ENCODE measurements at places on chromosomes 13 and 19. TPM values are rescaled to one million over a fixed set of nuclear protein-coding genes. Genes with fewer than 3 reads are reported as not detected.
A peak's percentile ranks its signal among the peaks of the same experiment; 100 is the strongest.

- no peak for DNase-seq
- no peaks in the 10 kb centered on the region for H3K27me3 ChIP-seq
- H3K36me3 ChIP-seq, result no peaks in the 10 kb centered on the region
- no peak overlapping the region for H3K27ac ChIP-seq
- no peak overlapping the region for H3K4me3 ChIP-seq
- no peaks in the 10 kb centered on the region for H3K4me1 ChIP-seq
These were observed 156.5 kb downstream of the KCNRG start for GRCh38 chr13:50171590-50172282.

GRCh38 chr13:83666141-83666540 is 216.1 kb downstream of the SLITRK1 start:
- H3K36me3 ChIP-seq, result no peaks in the 10 kb centered on the region
- no peaks in the 10 kb centered on the region for H3K4me1 ChIP-seq
- no peak for DNase-seq
- no peaks in the 10 kb centered on the region for H3K27me3 ChIP-seq
- no peak overlapping the region for H3K4me3 ChIP-seq

DNA sequence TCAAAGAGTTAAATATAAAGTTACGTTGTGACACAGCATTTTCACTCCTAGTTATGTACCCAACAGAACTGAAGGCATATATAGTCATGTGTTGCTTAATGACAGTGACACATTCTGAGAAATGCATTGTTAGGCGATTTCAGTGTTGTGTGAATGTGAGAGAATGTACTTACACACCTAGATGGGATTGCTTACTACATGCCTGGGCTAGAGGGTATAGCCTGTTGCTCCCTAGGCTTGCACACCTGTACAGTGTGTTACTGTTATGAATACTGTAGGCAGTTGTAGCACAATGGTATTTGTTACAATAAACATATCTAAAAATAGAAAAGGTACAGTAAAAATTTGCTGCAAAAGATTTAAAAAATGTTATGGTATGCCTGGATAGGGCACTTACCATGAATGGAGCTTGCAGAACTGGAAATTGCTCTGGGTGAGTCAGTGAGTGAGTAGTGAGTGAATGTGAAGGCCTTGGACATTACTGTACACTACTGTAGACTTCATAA is 89.2 kb downstream of the DHRS12 start:
- H3K4me3 ChIP-seq, result no peak overlapping the region
- no peaks in the 10 kb centered on the region for H3K27me3 ChIP-seq
- H3K36me3 ChIP-seq, result no peaks in the 10 kb centered on the region
- no peaks in the 10 kb centered on the region for H3K4me1 ChIP-seq
- no peak for DNase-seq

GRCh38 chr19:7072541-7072940 is 3.0 kb downstream of the ZNF557 start:
- DNase-seq, result no peak
- no peak overlapping the region for H3K27ac ChIP-seq
- peaks cover 55% of the 10 kb centered on the region for H3K36me3 ChIP-seq
- H3K4me3 ChIP-seq, result no peak overlapping the region
- H3K4me1 ChIP-seq, result peaks cover 4% of the 10 kb centered on the region

GRCh38 chr19:6358003-6358402 is 3.3 kb upstream of the CLPP start:
- peaks cover 10% of the 10 kb centered on the region for H3K4me1 ChIP-seq
- no peak for DNase-seq
- no peak overlapping the region for H3K27ac ChIP-seq
- no peaks in the 10 kb centered on the region for H3K27me3 ChIP-seq
- no peaks in the 10 kb centered on the region for H3K36me3 ChIP-seq

DNA sequence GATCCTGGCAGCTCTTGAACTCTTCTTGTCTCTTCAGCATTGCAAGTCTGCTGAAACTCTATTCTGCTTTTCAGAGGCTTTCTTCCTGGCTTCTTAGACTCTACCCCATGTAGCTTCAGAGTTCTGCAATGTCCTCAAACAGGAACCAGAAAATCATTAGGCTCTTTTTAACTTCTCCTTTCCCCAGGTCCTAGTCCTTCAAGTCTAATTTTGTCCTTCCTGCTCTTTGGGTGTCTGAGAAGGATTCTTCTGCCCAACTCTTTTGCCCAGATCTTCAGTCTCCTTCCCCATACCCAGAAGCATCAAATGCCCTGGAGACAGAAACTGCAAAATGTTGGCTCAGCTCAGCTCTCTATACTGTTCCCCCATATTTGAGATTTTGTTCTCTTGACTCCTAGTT is 50.0 kb upstream of the CALM3 start:
- no peak overlapping the region for H3K27ac ChIP-seq
- no peaks in the 10 kb centered on the region for H3K4me1 ChIP-seq
- H3K4me3 ChIP-seq, result no peak overlapping the region
- H3K36me3 ChIP-seq, result no peaks in the 10 kb centered on the region
- DNase-seq, result no peak

DNA sequence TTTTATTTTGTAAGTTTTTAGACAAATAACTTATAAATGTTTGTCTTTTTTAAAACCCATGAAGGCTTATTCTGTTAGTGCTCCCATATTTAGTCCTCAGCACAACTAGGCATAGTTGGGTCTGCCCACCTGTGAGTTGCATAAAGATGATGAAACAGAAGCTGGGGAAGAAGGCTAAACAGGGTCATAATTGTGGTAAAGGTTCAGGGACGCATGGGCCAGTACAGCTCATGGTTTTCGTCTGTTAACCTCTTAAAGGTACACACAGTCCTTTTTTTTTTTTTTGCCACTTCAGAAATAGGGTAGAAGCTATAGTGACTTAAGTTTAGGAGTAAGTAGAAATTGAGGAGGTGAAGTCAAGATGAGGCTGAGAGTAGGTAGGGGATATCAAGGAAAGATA is 58.3 kb downstream of the TM9SF2 start:
- no peaks in the 10 kb centered on the region for H3K4me1 ChIP-seq
- no peaks in the 10 kb centered on the region for H3K27me3 ChIP-seq
- H3K36me3 ChIP-seq, result peaks cover 12% of the 10 kb centered on the region
- H3K27ac ChIP-seq, result no peak overlapping the region
- no peak overlapping the region for H3K4me3 ChIP-seq

GRCh38 chr19:31071136-31071855 is 277.9 kb downstream of the TSHZ3 start:
- H3K27ac ChIP-seq, result no peak overlapping the region
- no peak overlapping the region for H3K4me3 ChIP-seq
- no peak for DNase-seq
- H3K36me3 ChIP-seq, result no peaks in the 10 kb centered on the region
- H3K27me3 ChIP-seq, result no peaks in the 10 kb centered on the region
- no peaks in the 10 kb centered on the region for H3K4me1 ChIP-seq

- no peaks in the 10 kb centered on the region for H3K27me3 ChIP-seq
- no peak overlapping the region for H3K4me3 ChIP-seq
- peaks cover 21% of the 10 kb centered on the region for H3K4me1 ChIP-seq
- H3K36me3 ChIP-seq, result no peaks in the 10 kb centered on the region
- no peak overlapping the region for H3K27ac ChIP-seq
These were observed 327.9 kb downstream of the GPC6 start for GRCh38 chr13:93554514-93554913.

GRCh38 chr13:30289533-30289932 is 17.8 kb downstream of the KATNAL1 start:
- peaks cover 16% of the 10 kb centered on the region for H3K4me1 ChIP-seq
- H3K27ac ChIP-seq, result no peak overlapping the region
- no peaks in the 10 kb centered on the region for H3K36me3 ChIP-seq
- H3K4me3 ChIP-seq, result no peak overlapping the region

- H3K27ac ChIP-seq, result peak overlapping the region; percentile 68
- H3K36me3 ChIP-seq, result no peaks in the 10 kb centered on the region
- peak overlapping the region; percentile 91 for H3K4me3 ChIP-seq
- peaks cover 11% of the 10 kb centered on the region for H3K4me1 ChIP-seq
- H3K27me3 ChIP-seq, result no peaks in the 10 kb centered on the region
These were observed 780 bp upstream of the GTF2F2 start for GRCh38 chr13:45119469-45119990.

- H3K27ac ChIP-seq, result no peak overlapping the region
- no peaks in the 10 kb centered on the region for H3K4me1 ChIP-seq
- no peak overlapping the region for H3K4me3 ChIP-seq
- no peaks in the 10 kb centered on the region for H3K27me3 ChIP-seq
These were observed 31.3 kb downstream of the GRIK5 start for GRCh38 chr19:42038666-42039065.

DNA sequence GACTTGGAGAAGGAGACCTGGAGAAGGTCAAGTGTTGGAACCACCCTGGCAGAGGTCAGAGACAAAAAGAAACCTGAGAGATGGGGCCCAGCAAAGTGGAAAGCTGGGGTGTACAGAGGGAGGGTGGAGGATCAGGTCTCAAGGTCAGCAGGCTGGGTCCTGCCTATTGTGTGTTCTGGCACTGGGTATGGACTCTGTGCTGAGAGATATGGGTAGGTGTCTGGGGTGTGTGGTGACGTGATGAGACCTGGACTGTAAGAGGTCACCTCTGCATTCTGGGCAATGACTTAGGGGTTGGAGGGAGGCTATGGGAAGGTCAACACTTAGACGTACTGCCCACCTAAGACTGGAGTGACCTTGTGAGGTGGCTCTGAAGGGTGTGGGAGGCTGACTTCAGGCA is 88.1 kb downstream of the SCGB2B2 start:
- no peak for DNase-seq
- H3K4me1 ChIP-seq, result no peaks in the 10 kb centered on the region
- no peaks in the 10 kb centered on the region for H3K27me3 ChIP-seq
- H3K4me3 ChIP-seq, result no peak overlapping the region
- no peaks in the 10 kb centered on the region for H3K36me3 ChIP-seq

- no peaks in the 10 kb centered on the region for H3K36me3 ChIP-seq
- H3K4me3 ChIP-seq, result no peak overlapping the region
- no peaks in the 10 kb centered on the region for H3K27me3 ChIP-seq
- H3K4me1 ChIP-seq, result no peaks in the 10 kb centered on the region
These were observed 283.1 kb downstream of the KLF12 start for GRCh38 chr13:73851104-73851503.

DNA sequence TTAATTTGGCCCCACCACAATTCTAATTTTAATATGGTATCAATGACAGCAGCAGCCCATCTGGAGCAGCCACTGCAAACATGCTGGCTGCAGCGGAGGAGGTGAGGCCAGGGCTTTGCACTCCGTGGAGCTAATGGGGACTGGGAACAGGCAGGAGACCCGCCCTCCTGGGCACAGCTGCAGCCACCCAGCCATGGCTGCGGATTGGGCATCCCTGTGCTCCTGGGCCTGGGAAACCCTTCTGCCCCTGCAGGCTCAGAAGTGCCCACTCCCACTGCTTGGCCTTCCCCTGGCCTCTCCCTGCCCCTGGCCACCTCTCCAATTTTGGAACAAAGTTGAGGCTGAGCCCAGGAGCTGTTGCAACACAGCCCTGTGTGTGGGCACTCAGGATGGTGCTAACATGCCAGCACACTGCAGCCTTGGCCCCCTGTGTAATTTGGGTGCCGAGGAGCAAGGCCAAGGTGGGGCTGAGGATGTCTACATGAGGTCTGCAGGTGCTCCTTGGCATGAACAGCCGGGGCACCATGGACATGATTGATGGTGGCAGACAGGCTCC is 123.6 kb downstream of the PCDH9 start:
- no peak for DNase-seq
- H3K27me3 ChIP-seq, result no peaks in the 10 kb centered on the region
- H3K4me3 ChIP-seq, result no peak overlapping the region
- no peak overlapping the region for H3K27ac ChIP-seq
- H3K36me3 ChIP-seq, result no peaks in the 10 kb centered on the region
- no peaks in the 10 kb centered on the region for H3K4me1 ChIP-seq

DNA sequence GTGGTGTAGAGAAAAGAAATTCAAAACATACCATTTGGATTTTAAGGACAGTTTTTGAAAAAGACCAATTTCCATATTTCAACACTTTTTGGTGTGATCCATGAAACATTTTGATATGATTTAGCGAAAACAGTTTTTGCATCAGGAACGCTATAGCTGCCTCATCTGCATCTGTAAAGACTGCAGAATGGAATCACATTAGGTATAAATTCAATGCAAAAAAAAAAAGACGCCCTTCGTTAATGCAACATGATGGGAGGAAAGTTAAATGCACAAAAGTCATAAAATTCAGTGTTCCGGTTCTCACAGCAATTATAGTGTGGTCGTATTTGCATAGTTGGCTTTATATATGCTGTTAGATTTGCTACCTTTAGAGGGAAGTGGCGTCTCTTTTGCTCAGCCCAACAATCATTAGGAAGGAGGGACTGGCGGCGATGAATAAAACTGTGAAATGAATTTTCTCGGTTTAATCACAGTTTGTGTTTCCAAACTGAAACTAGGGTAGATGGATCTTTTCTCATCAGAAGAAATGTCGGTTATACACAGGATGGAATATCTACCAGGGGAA is 215.7 kb downstream of the TEX29 start:
- H3K4me3 ChIP-seq, result no peak overlapping the region
- no peak for DNase-seq
- H3K27me3 ChIP-seq, result no peaks in the 10 kb centered on the region

GRCh38 chr19:57443121-57443696 is 8.1 kb downstream of the ZNF749 start:
- no peak for DNase-seq
- no peak overlapping the region for H3K4me3 ChIP-seq
- H3K27ac ChIP-seq, result no peak overlapping the region
- H3K4me1 ChIP-seq, result no peaks in the 10 kb centered on the region
- no peaks in the 10 kb centered on the region for H3K27me3 ChIP-seq

- no peak for DNase-seq
- peaks cover 30% of the 10 kb centered on the region for H3K4me1 ChIP-seq
- H3K4me3 ChIP-seq, result no peak overlapping the region
- no peaks in the 10 kb centered on the region for H3K36me3 ChIP-seq
- H3K27me3 ChIP-seq, result no peaks in the 10 kb centered on the region
These were observed 8.8 kb downstream of the SETDB2 start for GRCh38 chr13:49452725-49453457.

DNA sequence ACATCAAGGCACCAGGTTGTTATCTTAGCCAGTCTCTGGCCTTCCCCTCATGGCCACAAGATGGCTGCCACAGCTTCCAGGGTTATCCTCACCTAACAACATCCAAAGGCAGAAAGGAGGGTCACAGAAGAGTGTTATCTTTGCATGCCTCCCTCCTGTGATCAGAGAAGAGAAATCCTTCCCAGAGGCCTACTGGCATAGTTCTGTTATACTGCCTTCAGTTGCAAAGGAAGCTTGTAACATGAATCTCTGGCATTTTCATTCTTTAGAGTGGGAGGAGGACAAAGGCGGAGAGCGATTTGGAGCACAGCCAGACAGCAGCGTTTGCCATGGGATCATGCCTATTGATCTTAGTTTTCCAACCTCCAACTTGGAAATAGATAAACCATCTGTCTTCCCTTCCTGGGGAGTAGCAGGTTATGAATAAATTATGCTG is 135.7 kb downstream of the DNAJC15 start:
- no peak overlapping the region for H3K27ac ChIP-seq
- H3K27me3 ChIP-seq, result no peaks in the 10 kb centered on the region

GRCh38 chr13:100559886-100560285 is 28.7 kb downstream of the GGACT start:
- H3K4me1 ChIP-seq, result no peaks in the 10 kb centered on the region
- H3K27me3 ChIP-seq, result no peaks in the 10 kb centered on the region
- no peak overlapping the region for H3K27ac ChIP-seq
- H3K4me3 ChIP-seq, result no peak overlapping the region

The CCDC70 gene
- total RNA-seq, result not detected

The LILRA2 gene
- total RNA-seq, result 3.1 TPM

The RFC3 gene
- 6.3 TPM for total RNA-seq

The CFAP97D2 gene
- not detected for total RNA-seq

The ZNF790 gene
- total RNA-seq, result 7.4 TPM

The HCN2 gene
- total RNA-seq, result not detected

The NOSIP gene
- total RNA-seq, result 46.8 TPM

The ZNF382 gene
- 8.7 TPM for total RNA-seq

The ZNF506 gene
- 66.7 TPM for total RNA-seq

The TINCR gene
- total RNA-seq, result 0.56 TPM

The SMIM24 gene
- not detected for total RNA-seq

The ZNF98 gene
- total RNA-seq, result 3.2 TPM

The ZFP14 gene
- 4.2 TPM for total RNA-seq

The LILRB4 gene
- 22.5 TPM for total RNA-seq

The ZNF835 gene
- total RNA-seq, result 14.5 TPM

Measured in thoracic aorta (tissue), 2 donors.